Cardiac muscle cell (in vitro differentiated cells and primary cell): ENCODE measurements at places on chromosomes 7 and 10. TPM values are rescaled to one million over a fixed set of nuclear protein-coding genes. Genes with fewer than 3 reads are reported as not detected.

The A1CF gene
- polyA plus RNA-seq = 0.07 TPM in 1 of 2 replicates, not detected in the other

The RBM28 gene
- 23.0 and 33.5 TPM in 2 replicates for polyA plus RNA-seq

The BTBD16 gene
- polyA plus RNA-seq = 0.16 TPM in 1 of 2 replicates, not detected in the other

The PLAC9 gene
- 1.4 and 1.9 TPM in 2 replicates for polyA plus RNA-seq

The IKZF1 gene
- polyA plus RNA-seq = 0.19 TPM in 1 of 2 replicates, not detected in the other

The OPN1SW gene
- 0.74 and 2.1 TPM in 2 replicates for polyA plus RNA-seq

The GPR146 gene
- polyA plus RNA-seq = 4.4 and 7.5 TPM in 2 replicates

The MCM10 gene
- polyA plus RNA-seq = 6.9 and 10.0 TPM in 2 replicates

The PLA2G12B gene
- 2.6 TPM in 1 of 2 replicates, not detected in the other for polyA plus RNA-seq

The SPAM1 gene
- polyA plus RNA-seq = not detected in 2 replicates

The GATAD1 gene
- 43.0 and 53.0 TPM in 2 replicates for polyA plus RNA-seq

The SHTN1 gene
- polyA plus RNA-seq = 4.1 and 9.6 TPM in 2 replicates

The SEMA3E gene
- 0.75 and 1.9 TPM in 2 replicates for polyA plus RNA-seq

The GRID2IP gene
- 0.06 and 0.11 TPM in 2 replicates for polyA plus RNA-seq
